ENCODE measurements at places on chromosomes 2 and 18.

DNA sequence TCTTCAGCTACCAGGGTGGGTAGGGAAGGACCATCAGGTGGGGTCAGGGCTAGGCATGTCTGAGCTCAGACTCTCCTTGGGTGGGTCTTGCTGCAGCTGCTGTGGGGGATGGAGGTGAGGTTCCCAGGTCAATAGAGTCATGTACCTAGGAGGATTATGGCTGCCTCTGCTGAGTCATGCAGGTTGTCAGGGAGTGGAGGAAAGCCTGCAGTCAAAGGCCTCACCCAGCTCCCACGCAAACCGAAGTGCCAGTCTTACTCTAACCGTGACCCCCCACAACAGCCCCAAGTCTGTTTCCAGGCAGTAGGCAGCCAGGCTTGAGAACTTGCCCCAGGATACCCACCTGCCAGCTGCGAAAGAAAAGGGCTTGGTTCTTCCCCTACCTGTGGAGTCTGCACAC, 113.6 kb upstream of the GALNT5 start:
- no peak for DNase-seq

- DNase-seq: no peak
Observed at GRCh38 chr2:30509716-30510115, 62.7 kb downstream of the LCLAT1 start.

DNA sequence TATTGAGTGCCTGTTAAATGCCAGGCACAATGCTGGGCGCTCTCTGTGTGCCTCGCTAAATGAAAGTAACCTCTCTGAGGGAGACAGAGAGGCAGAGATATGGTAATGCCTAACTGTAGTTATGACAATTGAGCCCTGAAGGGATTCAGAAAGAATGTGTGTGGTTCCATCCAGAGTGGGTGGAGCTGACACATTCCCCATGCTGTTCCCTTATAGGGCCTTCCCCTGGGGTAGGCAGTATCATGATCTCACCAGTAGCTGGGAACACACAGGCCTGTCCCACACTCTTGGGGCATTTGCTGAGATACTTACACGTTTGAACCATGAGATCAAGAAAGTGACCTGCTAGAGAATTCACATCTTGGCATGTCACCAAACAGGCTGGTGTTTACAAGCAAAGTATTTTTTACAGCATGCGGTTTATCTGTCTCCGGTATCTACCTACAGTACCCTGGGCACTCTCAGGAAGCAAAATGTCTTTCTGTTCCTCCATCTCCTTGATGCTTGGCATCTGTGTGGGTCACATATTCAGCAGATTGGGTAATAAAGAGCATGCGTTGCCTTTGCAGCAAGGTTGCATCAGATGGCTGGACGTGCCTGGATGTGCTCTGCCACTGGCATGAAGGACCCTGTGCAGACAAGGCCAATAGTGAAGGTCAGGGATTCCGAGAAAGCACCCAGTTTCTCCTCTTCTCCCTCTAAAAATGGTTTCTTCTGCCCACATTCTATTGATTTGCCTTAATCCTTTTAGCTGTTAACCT, 9.4 kb downstream of the CTIF start:
- DNase-seq: no peak

DNA sequence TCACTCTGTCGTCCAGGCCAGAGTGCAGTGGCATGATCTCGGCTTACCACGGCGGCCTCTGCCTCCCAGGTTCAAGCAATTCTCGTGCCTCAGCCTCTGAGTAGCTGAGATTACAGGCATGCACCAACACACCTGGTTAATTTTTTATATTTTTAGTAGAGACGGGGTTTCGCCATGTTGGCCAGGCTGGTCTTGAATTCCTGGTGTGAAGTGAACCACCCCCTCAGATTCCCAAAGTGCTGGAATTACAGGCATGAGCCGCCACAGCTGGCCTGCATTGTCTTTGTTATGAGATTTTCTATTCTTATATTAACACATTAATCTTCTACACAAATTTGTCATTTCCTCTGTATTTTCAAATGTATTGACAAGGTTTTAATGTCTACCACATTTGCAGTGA, 75.2 kb downstream of the SEPTIN10 start:
- DNase-seq: no peak

GRCh38 chr2:34121076-34121475, 522.0 kb upstream of the FAM98A start:
- DNase-seq: no peak

- no peak for DNase-seq
Observed at GRCh38 chr18:49495076-49495475, 8.0 kb upstream of the C18orf32 start.
